CD4-positive, alpha-beta T cell treated with Interleukin-2 at 100 ng/mL for 4 hours (primary cell): ENCODE measurements at places on chromosomes 1 and 21.

- DNase-seq: peak; percentile 14
These were observed 317.6 kb upstream of the PROX1 start for GRCh38 chr1:213669964-213670691.

DNA sequence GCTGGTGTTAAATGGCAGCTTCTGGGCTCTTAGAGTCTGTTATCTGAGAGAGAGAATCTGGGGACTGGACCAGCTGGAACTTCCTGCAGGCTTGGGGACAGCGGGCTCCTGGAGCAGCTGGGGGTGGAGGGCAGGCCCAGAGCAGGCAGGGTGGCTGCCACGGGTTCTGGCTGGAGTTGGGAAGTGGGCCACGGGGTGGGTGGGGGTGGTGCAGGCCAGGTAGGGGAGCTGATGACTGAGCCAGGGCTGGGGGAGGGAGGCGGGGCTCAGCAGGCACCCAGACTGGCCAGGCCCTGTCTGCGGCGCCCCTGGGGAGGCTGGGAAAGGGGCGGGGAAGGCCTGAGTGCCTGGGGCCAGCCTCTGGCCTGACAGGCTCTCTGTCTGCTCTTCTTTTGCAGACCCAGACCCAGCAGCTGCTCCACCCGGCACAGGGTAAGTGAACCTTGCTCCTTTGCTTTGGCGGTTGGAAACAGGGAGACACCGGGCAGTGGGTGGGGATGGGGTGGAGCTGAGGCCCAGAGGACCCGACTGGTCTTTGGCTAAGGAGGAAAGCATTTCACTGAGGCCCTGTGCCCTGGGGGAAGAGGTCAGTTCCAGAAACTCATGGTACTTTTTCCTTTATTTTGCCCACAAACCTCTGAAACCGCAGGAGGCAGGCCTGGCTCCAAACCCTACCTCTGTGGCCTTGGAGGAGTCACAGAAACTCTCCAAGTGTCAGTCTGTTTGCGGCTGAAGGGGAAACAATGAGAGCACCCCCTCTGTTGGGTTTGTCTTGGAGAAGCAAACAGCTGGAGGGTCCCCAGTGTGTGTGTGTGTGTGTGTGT is 48.8 kb downstream of the ARHGEF10L start:
- no peak for DNase-seq

GRCh38 chr1:205447457-205448341 is 8.1 kb downstream of the BLACAT1 start:
- DNase-seq: no peak

GRCh38 chr21:44950351-44950750 is 10.5 kb downstream of the SLX9 start:
- no peak for DNase-seq

DNA sequence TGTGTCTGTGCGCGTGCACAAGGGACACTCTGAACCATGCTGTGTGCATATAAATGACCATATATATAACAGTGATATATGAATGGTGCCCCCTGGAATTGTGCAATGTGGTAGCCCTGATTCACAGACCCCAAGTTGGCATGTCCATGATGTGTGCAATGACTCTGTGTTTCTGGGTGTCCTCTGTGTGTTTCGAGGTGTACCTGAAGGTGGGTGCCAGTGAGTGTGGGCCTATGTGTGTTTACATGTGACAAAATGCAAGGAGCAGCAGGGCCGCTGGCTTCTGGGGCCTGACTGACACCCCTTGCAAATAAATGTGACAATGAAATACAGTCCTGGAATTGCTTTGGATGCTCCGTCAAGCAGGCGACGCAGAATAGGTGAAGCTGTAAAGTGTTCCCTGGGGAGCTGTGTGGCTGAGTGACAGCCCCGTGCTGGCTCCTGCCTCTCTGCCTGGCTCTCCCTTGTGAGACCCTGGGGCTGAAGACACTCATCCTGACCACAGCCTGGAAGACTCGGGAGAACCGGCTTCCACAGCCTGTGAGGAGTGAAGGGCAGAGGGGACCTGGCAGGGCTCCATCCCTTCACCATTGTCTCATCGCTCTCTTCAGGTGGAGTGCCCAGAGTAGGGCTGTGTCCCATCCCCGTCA is 38.2 kb upstream of the CSF3R start:
- no peak for DNase-seq

DNA sequence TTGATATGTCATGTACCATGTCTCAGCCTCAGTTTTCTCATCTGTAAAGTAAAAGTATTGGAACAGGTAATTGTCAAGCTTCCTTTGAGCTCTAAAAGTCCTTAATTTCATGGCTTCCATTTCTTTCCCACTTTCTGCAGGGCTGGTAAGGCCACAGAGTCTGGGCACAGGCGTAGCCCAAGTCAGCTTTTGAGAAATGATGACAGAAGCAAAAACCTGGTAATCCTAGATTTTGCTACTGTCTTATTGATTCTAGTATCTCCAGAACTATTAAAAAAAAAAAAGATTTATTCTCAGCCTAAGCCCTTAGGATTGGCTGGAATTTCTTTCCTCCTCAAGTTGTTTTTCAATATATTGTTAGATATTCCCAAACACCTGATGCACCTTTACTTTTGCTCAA is 31.3 kb downstream of the PLXNA2 start:
- DNase-seq: no peak

DNA sequence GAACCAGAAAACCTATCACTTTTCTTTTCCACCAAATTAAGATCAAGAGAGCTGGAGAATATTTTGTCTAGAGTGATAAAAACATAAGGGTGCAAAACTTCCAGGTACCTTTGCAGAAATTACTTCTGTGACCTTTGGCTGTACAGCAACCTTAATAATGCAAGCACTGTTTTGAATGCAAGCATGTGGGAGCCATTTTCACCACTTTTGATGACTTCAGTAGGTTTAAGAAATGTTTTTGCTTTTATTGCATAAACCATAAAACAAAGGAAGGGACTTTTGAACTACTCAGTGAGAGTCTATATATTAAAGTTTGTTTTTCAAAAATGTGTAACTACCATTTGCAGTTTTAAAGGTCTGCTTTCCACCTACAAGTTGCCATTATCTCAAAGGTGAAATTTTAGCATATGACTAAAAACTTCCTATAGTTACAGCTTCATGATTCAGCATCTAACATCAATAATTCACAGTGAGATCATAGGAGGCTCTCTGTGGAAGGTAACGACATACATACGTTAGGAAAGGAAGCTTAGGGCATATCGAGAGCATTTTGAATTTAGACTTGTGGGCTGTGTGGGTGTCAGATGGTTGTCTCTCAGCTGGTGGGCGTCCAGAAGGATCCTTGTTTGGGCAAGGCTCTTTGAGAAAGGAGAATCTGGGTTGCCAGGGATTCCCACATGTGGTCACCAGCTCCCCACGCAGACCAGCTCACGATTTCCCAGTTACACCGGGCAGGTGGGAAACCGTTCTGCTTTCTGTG is 1.1 kb upstream of the GADD45A start:
- peak; percentile 20 for DNase-seq

DNA sequence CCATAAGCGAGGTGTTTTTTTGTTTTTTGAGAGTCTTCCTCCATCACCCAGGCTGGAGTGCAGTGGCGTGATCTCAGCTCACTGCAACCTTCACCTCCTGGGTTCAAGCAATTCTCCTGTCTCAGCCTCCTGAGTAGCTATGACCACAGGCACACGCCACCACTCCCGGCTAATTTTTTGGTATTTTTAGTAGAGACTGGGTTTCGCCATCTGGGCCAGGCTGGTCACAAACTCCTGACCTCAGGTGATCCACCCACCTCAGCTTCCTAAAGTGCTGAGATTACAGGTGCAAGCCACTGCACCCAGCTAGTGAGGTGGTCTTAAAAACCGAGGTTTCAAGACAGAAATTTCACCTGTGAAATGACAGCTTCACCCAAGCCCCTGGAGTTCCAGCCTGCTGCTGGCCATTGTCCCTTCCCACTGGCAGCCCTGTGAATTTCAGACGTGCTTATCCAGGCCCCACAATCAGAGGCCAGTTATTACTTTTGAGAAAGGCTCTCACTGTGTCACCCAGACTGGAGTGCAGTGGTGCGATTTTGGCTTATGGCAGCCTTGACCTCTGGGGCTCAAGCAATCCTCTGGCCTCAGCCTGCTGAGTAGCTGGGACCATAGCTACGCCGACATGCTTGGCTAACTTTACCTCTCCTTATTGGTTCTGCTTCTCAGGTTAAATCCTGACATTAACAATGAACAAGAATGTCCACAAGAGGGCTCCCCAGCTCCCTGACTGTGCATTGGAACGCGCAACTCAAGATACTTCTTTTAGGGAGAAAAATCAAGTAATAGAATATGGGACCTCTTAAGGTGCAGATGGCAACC is 19.4 kb downstream of the ENO1 start:
- DNase-seq: peak; percentile 71

DNA sequence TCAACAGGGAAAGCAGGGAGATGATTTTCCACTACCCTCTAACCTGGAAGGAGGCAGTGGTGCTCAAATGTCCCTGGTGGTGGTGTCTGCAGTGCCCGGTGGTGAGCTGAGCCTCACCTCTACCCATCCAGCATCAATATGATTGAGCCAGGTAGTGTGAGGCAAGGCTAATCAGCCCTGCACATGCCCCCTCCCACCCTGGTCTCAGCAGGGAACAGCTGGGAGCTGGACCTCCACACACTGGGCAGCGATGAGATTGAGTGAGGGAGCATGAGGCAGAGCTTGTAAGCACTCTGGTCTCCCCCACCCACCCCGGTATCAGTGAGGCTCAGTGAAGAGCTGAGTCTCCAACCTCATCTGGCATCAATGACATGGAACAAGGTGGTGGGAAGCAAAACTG is 634.3 kb downstream of the PTPRU start:
- DNase-seq: no peak
